ENCODE measurements at places on chromosomes 2 and 18.

DNA sequence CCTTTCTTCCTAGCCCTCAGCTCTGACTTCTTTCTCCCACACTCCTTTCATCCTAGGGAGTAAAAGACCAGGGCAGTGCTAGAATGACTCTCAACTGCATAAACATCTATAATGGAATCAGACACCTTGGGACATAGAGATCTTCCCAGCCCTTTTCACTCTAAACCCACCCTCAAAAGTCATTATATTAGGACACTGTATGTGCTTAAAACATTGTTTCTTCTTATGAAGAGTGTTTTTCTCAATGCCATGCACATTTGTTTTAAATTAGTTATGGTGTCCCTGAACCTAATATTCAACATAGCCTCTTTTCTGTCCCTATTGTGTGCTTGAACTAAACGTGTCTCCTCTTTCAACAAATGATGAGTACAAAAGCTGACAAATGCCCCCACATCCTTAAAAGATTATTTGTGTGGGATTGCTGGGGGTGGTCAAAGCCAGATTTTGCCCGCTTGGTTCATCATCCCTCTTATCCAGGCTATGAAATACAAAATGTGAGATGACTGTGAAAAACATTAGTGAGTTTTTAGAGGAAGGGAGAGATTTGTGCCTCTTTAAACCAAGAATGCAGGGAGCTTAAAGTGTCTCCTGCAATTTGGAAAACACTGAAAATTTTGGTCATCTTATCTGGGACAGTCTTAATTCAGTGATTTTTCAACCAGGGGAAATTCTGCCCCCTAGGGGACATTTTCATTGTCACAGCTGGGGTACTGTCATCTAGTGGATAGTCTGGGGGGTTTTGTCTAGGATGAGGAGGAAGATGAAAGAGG is 29.0 kb downstream of the SERPINB5 start:
- DNase-seq, result no peak

- no peak for DNase-seq
These were observed 27.4 kb downstream of the RMP24 start for GRCh38 chr18:35999925-36000324.

DNA sequence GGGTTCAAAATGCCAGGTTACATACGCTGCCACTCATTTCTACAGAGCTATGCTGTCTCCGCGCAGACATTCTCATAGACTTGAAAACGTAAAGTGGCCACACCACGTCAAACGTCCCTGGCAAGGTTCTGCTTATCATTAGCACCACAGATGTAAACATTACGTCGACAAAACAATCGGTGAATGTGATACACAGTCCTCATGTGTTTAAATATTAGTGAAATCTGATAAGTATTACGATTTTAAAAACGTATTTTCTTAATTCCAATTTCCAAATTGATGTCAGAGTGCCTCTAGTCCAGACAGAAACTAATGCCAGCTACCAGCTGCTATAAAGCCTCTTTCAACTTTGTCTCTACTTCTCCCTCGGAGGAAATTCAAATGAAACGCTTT is 1.2 kb downstream of the STK17B start:
- DNase-seq, result no peak

GRCh38 chr2:210524533-210524932 is 31.9 kb upstream of the CPS1 start:
- no peak for DNase-seq

DNA sequence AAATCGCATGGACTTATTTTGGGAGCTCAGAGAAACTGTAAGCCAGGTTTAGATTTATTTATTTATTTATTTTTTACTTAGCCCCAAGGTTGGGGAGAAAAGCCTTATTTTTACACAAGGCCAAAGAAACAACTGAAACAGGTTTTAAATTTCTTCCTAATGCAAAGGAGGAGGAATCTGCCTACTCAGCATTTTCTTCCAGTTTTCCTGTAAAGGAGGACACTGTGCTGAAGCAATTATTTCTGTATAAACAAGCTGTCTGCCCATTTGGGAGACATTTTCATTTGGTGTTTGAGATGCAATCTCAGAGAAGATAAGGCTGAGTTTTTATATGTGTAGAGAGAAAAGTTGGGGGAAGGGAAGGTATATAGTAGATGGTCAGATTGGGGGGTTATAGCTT is 125.0 kb downstream of the ETAA1 start:
- DNase-seq, result no peak

- no peak for DNase-seq
These were observed 47.2 kb downstream of the VIL1 start for GRCh38 chr2:218465987-218466633.

- no peak for DNase-seq
These were observed 58.2 kb downstream of the MYT1L start for GRCh38 chr2:2272841-2273240.

DNA sequence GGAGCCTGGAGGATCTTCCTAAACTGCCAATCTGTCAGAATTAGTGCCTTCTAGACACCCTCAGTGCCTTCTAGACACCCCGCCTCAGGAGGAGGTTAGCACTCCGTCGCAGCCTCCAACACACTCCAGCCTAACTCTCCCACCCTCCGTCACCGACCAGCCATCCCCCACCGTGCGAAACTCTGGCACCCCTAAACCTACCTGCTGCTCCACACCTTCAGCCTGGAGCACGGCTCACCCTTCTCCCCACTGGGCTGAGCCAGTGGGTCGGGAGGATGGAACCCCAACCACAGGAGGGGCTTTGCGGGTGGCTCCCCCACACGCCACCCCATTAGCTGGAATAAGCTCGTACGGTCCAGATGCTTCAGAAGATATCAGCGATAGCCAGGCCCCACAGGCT is 468.9 kb upstream of the HS6ST1 start:
- no peak for DNase-seq

DNA sequence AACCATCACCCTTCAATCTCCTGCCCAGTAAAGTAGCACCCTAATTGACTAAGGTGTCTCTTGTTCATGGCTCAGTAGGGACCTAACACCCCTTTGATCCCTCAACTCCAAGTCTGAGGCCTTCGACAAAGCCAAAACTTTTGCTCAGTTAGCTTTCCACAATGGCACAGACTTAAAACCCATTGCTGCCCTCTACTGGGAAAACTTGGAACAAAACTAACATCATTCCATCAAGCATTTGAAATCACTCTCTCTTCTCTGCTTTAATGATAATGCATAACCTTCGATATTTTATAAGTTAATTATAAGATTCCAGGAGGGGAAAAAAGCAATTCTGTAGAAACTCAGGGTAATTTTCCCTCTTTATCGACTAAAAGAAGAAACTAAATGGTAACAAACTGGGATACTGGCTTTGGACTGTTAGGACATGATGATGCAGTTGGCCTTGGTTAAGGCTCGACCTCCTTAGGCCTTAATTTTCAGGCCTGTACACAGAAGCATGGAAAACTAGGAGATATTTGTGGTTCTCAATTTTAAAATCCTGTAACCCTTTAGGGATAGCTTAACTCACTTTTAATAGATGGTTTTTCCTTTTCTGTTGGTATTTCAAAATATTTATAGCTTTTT is 127.8 kb downstream of the STK39 start:
- no peak for DNase-seq

DNA sequence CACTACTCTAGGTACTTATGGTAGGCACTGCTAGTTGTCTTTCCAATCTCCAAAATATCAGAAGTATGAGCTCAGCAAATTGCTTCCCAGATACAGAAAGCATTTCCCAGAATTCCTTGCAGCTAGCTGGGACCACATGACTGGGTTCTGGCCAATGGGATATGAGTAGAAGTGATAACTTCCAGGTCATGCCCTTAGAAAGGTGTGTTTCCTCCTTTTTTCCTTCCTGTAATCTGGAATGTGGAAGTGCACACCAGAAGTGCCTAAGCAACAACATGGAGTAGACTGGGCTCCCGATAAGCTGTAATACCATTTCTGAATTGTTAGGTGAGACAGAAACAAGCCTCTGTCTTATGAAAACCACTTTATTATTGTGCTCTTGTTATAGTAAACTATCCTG is 279.8 kb downstream of the ZNF385B start:
- no peak for DNase-seq

DNA sequence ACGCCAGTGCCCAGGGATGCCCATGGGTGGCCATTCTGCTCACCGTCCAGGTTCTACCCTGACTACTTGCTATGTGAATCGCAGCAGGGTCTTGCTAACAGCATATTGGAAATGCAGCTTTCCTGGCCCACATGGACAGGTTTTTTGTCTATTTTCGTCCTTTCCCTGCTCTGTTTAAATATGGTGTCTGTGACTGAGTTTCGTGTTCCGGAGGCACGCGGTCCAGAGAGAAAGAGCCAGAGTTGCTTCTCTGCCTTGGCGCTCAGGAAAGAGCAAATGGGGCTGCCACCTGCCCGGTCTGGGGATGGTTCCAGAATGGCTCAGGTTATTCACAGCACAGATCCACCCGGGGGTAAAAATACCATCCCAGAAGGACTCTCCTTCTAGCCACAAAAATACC is 456.2 kb downstream of the BCL11A start:
- DNase-seq, result no peak

GRCh38 chr2:195642679-195643068 is 14.4 kb upstream of the SLC39A10 start:
- DNase-seq, result no peak

DNA sequence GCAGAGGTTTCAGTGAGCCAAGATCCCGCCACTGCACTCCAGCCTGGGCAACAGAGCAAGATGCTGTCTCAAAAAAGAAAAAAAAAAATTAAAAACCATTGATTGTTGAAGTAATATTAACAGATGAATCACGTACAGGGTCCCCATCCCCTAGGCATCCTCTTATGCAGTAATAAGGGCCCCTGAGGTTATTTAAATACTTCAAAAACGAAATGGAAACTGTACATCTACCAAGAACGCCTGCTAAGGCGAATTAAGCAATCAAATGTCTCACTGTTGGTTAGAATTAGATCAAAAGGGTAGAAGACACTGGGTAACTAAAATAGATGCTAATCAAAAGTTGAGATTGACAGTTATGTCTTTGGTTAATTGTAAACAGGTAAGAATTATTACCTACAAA is 7.5 kb downstream of the TRABD2A start:
- DNase-seq, result no peak

DNA sequence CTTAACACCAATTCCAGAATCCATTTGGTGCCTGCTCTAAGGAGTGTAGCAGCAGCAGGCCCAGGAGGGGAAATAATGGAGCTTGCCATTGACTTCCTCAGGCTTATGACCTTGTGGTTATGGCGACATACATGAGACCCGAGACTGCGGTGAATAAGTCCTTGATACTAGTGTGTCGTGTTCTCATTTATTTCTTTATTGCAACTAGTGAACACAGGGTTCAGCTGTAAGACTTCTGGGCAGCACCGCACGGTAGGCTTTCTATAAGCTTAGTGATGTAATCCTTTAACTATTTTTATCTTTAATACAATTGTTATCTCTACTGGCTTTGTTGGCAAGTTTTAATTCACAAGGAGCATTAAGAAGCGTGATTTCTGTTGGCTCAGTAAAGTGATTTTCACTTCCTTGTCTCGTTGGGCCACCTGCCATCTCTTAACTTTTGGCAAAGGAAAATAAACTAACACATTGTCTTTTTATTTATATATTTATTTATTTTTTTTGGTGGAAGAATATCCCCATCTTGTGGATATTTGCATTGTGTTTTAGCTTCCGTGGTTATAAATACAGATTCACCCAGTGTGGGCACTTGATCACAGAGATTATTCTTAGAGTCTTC is 139.8 kb downstream of the LTBP1 start:
- peak; percentile 3 for DNase-seq
